Cardiac muscle cell (in vitro differentiated cells and primary cell): ENCODE measurements at places on chromosomes 12 and 14.

DNA sequence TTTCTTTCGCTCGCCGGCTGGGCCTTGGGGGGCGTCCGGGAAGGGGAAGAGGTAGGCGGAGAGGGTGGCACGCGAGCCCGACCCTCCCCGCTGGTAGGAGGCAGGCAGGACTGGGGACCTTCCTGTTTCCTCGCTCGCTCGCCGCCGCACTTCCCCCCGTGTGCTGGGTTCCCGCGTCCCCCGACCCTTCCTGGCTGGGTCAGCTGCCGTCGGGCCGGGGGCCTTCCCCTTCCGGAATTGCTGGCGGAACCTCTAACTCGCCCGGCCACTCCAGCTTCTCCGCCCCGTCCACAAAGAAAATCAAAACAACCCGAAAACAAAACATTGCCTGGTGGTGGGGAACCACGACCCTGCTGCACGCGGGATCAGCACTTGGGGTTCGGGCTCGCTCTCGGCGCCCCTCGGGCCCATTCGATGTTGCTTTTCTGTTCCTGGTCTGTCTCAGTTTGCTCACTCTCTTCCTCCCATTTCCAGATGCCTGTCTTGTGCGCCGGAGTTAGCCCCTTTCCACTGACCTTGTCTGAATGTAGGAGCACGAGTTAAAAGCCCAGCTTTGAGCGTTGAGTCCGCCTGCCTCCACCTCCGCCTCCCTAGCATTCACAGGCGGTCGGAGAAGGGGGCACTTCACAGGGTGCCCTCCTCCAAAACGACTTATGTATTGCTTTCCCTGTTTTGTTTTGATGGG, 581 bp downstream of the PAPOLA start:
- peak; percentile 49 for DNase-seq

- DNase-seq = peak; percentile 38
Observed at GRCh38 chr12:124694250-124694649, 126.8 kb upstream of the NCOR2 start.

- DNase-seq = no peak
Observed at GRCh38 chr12:13316587-13317246, 120.2 kb downstream of the EMP1 start.

- DNase-seq = no peak
Observed at GRCh38 chr14:100669011-100669412, 57.7 kb upstream of the DLK1 start.

DNA sequence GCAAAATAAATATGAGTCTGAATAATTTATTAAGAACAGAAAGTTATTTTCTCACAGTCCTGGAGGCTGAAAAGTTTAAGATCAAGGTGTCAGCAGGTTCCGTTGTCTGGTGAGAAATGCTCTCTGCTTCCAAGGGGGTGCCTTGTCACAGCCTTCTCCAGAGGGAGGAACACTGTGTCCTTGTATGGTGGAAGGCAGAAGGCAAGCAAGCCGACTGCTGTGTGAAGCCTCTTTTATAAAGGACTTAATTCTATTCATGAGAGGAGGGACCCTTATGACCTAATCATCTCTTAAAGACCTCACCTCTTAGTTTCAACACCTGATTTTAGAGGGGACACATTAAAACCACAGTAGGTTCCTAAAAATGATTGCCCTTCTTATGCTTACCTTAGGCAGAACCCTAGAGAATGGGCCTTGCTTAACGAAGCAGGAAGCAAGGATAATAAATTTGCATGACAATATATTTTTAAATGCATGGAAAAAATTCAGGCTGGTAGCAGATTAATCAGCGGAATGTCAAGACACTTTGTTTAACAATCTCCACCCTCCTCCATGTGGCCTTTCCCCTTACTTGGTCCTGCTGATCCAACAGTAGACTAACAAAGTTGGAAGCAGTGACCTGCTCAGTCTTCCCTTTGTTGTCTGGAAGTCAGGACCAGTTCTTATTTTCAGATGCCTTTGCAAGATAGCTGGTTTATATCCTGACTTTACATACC, 154.9 kb downstream of the DYRK2 start:
- no peak for DNase-seq

DNA sequence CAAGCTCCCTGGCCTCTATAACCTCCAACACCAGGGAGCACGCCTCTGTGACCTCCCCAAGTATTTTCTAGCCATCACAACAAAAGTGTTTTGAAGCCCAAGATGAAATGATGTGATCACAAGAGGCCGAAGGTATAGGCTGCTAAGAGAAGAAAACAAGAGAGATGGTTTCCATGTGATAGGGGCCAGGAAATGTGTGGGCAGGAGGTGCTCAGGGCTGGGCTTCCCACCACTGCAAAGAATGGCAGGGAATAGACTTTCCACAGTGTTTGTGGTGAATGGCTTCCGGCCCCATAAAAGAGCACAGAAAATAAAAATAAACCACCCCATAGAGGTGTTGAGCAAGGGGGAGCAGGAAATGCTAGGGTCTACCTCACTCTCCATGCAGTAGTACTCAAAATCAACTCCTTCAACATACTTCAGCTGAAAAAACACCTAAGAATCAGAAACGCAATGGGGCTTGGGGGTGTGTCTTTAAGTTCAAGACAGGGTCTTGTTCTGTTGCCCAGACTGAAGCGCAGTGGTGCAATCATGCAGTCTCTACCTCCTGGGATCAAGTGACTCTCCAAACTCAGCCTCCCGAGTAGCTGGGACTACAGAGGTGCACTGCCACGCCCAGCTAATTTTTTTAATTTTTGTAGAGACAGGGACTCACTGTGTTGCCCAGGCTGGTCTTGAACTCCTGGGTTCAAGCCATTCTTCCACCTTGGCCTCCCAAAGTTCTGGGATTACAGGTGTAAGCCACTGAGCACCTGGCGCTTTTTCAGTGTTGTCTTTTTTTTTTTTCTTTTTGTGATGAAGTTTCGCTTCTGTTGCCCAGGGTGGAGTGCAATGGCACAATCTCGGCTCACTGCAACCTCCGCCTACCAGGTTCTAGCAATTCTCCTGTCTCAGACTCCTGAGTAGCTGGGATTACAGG, 27.1 kb downstream of the DAD1 start:
- DNase-seq = peak; percentile 29

- no peak for DNase-seq
Observed at GRCh38 chr12:46609273-46609623, 216.5 kb downstream of the SLC38A4 start.

- peak; percentile 57 for DNase-seq
Observed at GRCh38 chr14:78836777-78837176, 666.6 kb downstream of the NRXN3 start.

DNA sequence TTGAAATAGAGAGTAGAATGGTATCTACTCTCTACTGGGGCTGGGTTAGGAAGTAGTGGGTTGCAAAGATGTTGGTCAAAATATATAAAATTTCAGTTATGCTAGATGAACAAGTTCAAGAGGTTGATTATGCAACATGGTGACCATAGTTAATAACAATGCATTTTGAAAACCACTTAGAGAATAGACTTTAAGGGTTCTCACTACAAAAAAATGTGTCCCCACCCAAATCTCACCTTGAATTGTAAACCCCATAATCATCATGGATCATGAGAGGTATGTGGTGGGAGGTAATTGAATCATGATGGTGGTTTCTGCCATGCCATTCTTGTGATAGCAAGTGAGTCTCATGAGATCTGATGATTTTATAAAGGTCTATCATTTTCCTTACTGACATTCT, 94.0 kb downstream of the C12orf50 start:
- DNase-seq = no peak

- DNase-seq = peak; percentile 32
Observed at GRCh38 chr14:104604458-104605449, at the start of gene TMEM179. TMEM179 (minus strand) TSS chr14:104604772; CDS start chr14:104604741, 31 bp downstream.
